ENCODE measurements at places on chromosomes 5 and 9.

DNA sequence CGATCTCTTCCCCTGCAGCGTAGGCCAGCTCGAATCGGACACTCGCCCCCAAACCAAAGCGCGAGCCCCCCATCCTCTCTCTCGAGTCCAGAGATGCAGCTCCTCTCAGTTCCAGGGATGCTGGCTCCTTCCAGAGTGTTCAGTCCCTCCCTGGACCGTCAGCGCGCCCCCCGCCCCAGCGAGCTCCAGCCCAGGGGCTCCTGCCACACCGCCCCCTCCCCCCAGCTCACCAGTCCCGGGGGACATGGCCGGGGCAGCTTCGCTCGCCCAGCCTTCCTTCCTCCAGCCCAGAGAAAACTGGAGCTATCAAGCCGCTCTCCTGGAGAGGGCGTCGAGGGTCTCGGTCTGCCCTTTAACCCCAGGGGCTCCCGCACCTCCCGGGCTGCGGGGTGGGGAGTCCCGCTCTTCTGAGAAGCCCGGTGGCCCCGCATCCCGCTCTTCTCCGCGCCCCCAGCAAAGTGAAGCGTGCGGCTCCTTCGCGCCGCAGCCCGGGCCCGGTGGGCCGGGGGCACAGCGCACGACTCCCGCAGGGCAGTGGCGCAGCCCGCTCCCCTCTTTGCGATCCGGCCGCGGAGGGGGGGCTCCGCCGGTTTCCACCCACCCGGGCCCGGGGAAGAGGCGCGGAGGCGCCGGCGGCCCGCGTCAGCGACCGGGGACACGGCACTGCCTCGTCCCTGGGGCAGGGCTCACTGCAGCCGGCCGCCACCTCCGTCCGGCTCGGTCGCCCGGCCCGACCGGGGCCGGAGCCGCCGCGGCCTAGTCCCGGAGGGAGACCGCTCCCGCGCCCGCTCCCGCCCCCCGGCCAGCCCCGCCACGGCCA, 587 bp downstream of the MIER3 start:
- DNase-seq: no peak

DNA sequence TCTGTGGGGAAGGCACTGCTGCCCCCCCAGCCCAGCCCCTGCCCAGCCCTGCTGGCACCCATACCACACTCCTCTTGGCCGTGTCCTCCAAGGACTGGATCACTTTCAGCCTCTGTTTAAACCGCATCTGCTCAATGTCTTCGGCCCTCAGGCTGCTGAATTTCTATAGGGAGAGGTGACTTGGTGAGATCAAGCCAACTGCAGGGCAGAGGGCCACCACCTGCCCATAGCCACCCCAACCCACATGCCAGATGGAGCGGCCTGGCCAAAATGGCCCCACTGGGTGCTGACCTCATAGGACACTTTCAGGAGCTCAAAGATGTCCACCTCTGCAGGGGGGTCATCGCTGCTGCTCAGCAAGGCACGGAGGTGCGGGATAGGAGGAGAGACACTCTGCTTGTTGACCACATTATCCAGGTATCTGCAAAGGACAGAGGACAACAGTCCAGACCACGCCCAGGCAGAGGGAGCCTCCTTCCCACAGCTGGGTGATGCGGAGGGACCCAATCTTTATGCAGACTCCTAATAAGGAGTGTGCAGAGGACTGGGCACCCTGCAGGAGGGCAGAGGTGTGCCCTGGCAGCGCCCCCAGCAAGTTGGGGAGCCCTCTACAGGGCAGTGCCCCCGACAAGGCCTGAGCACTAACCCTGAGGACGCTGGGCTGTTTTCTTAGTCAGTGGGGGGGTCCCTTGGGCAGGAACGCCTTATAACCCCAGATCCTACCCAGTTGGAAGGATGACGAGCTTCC, 14.4 kb upstream of the MRNIP start:
- no peak for DNase-seq

DNA sequence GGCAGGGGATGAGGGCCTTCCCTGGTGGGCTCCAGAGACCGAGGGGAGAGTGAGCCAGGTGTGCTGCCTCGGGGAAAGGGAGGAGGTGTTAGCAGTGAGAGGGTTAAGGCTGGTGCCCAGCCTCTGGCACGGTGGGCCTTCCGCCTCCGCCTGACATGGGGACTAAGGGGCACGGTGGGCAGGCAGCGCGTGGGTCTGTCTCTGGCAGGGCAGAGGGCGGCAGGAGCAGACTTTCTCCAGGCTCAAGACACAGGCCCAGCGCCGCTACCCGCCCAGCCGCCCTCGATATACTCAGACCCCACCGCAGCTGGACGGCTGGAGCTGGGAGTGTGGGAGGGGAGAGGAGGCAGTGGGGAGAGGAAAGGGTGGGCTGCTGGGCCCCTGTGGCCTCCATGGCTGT, 14.9 kb upstream of the FRMPD1 start:
- DNase-seq: no peak

DNA sequence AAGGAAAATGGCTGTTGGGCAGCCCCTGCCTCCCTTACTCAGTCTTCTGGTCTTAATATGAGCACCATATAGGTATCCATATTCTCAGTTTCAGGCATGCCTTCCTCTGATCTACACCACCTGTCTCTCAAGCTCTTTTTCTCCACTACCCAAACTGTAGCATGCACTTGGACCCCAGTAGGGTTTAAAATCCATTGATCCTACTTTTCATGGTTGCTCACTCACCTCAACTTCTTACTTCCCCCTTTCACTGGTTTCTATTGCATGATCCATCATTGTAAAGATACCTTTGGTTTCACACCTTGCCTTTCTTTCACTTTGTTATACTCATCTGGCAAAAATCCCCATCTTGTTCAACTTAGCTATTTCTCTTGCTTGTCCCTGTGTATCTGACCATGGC, 159.4 kb downstream of the KDM4C start:
- DNase-seq: no peak

DNA sequence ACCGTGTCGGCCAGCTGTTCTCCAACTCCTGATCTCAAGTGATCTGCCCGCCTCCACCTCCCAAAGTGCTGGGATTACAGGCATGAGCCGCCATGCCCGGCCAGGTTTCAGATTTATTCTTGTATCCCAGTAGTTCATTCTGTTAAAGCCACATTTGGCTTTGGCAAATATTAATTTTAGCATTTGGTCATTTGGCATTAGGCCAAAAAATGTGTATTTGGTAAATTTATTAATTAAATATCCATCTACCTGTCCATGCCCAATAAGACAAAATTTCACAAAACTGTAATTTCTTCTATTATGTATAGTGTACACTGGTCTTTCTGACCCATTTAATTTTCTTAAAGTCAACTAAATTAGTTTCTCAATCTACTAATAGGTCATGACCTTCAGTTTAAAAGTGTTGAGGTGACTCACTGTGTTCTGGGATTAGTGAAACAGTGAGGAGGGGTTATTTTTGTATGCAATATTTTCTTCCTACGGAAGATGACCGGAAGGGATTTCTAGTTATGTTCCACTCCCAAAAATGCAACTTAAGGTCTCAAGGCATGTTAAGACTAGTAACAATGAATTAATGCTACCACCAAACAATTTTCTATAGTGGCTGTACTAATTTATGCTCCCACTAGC, 21.0 kb downstream of the OSTF1 start:
- no peak for DNase-seq

- no peak for DNase-seq
Observed at GRCh38 chr9:93254061-93254481, 70.1 kb downstream of the WNK2 start.

- no peak for DNase-seq
Observed at GRCh38 chr5:150389531-150390266, 23.0 kb downstream of the CD74 start.
